ENCODE measurements at places on chromosomes 7 and 10.

GRCh38 chr7:16422917-16423316, 1.6 kb upstream of the CRPPA start:
- no peak for DNase-seq

DNA sequence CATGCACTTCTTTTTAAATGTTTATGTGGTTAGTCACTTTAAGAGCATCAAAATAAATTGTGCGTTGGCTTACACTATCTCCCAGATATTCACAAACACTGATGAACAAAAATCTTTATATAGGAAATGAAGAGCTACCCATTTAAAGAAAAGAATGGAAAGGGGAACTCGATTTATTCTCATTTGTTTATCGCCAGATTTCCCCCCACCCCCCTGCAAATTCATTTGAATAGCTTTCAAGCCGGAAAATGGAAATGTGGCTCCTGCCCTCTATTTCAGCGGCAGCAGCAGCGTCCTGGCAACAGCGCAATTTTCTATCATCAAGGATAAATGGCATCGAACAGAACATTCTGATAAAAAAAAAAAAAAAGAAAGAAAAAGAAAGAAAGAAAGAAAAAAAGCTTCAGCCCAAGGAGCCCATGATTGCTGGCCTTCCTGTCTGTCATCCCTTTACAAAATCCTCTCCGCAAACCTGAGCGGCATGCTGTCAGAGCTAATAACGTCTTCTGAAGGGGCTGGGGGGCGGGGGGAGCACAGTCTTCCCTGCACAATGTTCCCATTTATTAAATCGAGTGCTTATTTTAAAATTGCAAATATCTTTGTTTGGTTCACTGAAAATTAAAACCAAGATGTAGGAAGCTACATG, 13.7 kb upstream of the DLX6 start:
- no peak for DNase-seq

GRCh38 chr10:60312818-60313588, 76.7 kb downstream of the ANK3 start:
- DNase-seq = no peak

DNA sequence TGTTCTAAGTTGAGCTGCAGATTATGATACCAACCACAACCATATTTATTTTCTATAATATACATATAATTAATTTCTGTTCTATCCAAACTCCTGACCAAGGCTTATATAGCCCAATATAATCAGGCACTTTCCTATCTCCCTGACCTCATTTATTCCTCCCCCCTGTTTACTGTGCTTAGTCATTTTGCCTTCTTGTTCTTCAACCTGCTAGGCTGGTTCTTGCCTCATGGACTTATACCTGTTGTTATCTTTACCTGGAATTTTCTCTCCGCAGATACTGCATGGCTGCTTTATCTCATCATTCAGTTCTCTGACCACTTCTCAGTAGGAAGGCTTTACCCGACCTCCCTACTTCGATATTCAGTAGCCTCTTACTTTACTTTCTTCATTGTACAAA, 24.9 kb upstream of the FAM3C start:
- DNase-seq = no peak

DNA sequence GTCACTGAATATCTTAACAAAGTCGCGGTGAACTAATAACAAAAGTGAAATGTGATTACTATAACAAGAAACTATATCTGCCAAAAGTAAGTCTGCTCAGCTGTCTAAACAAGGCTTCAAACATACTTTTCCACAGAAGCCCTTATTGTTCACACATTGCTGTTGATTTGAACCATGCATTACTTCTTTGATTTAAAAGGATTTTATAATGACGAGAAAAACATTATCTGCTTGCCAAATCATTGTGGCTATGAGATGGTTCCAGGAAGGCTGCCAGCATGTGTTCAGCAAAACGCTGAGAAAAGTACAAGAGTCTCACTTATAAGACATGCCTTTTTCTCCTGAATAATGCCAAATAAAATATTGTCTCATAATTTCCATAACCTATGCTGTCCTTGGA, 24.4 kb downstream of the RNF133 start:
- DNase-seq = no peak

- no peak for DNase-seq
Observed at GRCh38 chr10:89985446-89985845, 284.1 kb downstream of the KIF20B start.
